ENCODE measurements at places on chromosomes 12 and 14. TPM values are rescaled to one million over a fixed set of nuclear protein-coding genes. Genes with fewer than 3 reads are reported as not detected.

LBHD2 gene
- not detected for total RNA-seq

HOXC9 gene
- total RNA-seq: not detected

SLC22A17 gene
- 3.8 TPM for total RNA-seq

TTC5 gene
- total RNA-seq: 25.5 TPM

AP1G2 gene
- total RNA-seq: 259 TPM

SSPN gene
- not detected for total RNA-seq

RAB35 gene
- total RNA-seq: 96.6 TPM

EIF2S3B gene
- total RNA-seq: 0.66 TPM

SOX5 gene
- total RNA-seq: 1.5 TPM

FSCB gene
- total RNA-seq: not detected

AKAP5 gene
- 1.8 TPM for total RNA-seq

TMEM30B gene
- total RNA-seq: 0.37 TPM

PITPNM2 gene
- 17.5 TPM for total RNA-seq

PLEKHD1 gene
- 0.12 TPM for total RNA-seq

SIX4 gene
- total RNA-seq: 1.4 TPM

TPH2 gene
- not detected for total RNA-seq

KLRC4 gene
- not detected for total RNA-seq

A2ML1 gene
- not detected for total RNA-seq

GPRC5D gene
- total RNA-seq: not detected

TAS2R8 gene
- not detected for total RNA-seq

LAG3 gene
- 52.2 TPM for total RNA-seq

KRT71 gene
- not detected for total RNA-seq

ZDHHC22 gene
- not detected for total RNA-seq
